T-helper 2 cell (primary cell): ENCODE measurements at places on chromosomes 3 and 15.

GRCh38 chr3:87207460-87207859 lies 19.6 kb upstream of the CHMP2B start:
- no peak for DNase-seq

DNA sequence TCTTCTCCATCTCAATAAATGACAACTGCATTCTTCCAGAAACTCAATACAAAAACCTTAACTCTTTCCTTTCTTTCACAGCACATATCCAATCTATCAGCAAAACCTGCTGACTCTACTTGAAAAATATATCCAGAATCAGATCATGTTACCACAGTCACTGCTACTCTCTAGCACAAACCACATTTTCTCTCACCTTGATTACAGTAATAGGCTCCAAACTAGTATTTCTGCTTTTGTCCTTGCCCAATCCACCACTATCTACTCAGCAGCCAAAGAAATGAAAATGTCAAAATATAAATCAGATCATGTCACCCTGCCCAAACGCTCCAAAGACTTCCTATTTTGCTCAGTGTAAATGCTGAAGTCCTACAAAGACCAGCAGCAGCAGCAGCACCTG lies 15.2 kb downstream of the TMCC1 start:
- DNase-seq: no peak

DNA sequence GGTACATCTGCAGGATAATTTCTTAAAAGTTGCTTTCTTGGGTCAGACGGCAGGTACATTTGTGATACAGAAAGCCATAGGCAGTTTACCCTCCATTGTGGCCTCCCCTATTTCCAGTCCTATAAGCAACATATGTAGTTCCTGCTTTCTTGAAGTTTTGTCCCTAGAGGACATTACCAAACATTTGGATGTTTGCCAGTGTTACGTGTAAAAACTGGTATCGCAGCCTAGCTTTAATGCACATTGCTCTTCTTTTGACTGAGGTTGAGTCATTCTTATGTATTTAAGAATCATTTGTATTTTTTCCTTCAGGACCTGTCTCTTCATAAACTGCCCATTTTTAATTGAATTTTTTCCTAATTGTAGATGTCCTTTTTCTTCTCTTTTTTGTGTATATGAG lies 114.3 kb downstream of the DIPK2A start:
- no peak for DNase-seq

- DNase-seq: no peak
Observed at GRCh38 chr3:64631951-64632350, 55.8 kb downstream of the ADAMTS9 start.

- no peak for DNase-seq
Observed at GRCh38 chr3:1348547-1348946, 255.7 kb downstream of the CNTN6 start.

DNA sequence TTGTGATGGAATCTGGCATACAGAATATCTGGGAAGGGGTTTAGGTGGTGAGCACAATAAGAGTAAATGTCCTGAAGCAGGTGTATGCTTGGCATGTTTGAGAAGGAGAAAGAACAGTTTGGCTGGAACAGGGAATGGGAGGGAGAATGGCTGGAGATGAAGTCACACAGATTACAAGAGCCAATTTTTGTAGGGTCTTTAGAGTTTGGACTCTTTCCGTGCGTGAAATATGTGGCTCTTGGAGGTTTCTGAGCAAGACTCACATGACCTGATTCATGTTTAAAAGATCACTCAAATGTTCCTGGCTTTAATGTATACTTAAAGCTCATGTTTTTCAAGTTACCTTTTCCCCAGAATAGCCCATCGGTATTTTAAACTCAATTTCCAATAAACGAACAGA lies 32.8 kb downstream of the SPRED1 start:
- DNase-seq: no peak

DNA sequence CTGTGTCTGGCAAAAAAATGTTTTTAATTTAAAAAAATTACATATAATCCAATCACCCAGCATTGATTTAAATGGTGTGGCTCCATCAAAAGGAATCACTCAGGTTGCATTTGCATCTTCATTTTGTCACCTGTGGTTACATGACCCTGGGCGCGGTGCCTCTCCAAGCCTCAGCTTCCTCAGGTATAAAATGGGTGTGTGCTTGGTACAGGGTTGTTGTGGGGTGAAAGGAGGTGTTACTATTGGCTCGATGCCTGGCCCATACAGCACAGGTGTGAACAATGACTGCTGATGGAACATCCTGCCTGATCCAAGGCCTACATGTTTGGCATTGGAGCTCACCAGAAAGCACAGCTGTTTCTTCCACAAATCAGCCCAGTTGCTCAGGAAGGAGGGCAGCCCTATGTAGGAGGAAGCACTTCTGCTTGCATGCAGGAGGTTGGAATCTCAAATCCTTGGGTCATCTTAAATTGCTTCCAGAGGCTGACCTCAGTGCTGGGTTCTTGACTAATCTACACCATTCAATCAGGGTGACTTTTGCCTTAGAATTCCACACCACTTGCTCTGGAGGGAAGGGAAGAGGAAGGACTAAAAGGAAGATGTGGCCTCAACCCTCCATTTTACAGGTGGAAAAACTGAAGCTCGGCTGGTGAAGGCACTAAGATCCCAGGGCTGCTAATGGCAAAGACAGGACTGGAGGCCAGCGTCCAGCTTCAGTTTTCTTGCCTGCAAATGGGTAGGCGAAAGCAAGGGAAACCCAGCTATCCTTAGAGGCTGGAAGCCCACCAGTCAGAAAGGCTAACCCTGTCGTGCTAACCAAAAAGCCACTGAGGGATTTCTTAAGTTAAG lies 31.7 kb downstream of the BHLHE40 start:
- peak; percentile 72 for DNase-seq

GRCh38 chr3:73623346-73623745 lies 1.4 kb downstream of the PDZRN3 start:
- no peak for DNase-seq
